Left renal pelvis (tissue), 4 donors: ENCODE measurements at places on chromosomes 1 and 21. TPM values are rescaled to one million over a fixed set of nuclear protein-coding genes. Genes with fewer than 3 reads are reported as not detected.

The TNFRSF4 gene
- 2.0 TPM for polyA plus RNA-seq

The OR2T29 gene
- not detected for polyA plus RNA-seq

The GBP3 gene
- 17.6 TPM for polyA plus RNA-seq

The SPATA6 gene
- 16.9 TPM for polyA plus RNA-seq

The RGS13 gene
- not detected for polyA plus RNA-seq

- DNase-seq, result no peak
Observed at GRCh38 chr21:16644685-16645084, 868.2 kb upstream of the CXADR start.

DNA sequence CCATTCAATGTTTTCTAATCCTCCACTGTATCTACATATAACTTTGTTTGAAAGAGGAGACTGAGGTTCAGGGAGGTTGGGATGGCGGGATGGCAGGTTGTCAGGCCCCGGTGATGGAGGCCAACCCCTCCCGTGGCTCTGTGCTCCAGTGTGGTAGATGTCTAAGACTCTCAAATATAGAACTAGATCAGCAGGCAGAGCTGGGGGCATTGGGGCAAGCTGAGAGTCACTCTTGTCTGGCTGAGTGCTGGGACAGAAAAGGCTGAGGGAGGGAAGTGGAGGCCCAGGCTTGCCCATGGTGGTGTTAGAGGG lies 1.7 kb downstream of the IL6R start:
- DNase-seq, result no peak

DNA sequence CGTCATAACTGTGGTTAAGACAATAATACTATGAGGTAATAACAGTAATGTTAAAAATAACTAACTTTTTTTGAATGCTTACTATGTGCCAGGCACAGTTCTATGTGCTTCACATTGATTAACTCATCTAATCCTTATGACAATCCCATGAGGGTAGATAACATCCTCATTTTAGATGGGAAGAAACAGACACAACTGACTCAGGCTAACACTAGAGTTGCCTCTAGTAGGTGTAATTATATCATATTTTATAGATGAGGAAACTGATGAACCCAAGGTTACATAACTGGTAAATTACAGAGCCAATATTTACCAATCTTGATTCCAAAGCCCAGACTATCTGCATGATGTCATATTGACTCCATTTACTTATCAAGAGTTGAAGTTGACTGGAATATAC lies 23.5 kb downstream of the SERPINC1 start:
- DNase-seq, result no peak

- no peak for DNase-seq
Observed at GRCh38 chr1:94999456-95000131, 72.7 kb upstream of the CNN3 start.

- no peak for DNase-seq
Observed at GRCh38 chr1:164771619-164772361, 212.8 kb downstream of the PBX1 start.

- no peak for DNase-seq
Observed at GRCh38 chr1:182766050-182766449, 23.5 kb upstream of the NPL start.

DNA sequence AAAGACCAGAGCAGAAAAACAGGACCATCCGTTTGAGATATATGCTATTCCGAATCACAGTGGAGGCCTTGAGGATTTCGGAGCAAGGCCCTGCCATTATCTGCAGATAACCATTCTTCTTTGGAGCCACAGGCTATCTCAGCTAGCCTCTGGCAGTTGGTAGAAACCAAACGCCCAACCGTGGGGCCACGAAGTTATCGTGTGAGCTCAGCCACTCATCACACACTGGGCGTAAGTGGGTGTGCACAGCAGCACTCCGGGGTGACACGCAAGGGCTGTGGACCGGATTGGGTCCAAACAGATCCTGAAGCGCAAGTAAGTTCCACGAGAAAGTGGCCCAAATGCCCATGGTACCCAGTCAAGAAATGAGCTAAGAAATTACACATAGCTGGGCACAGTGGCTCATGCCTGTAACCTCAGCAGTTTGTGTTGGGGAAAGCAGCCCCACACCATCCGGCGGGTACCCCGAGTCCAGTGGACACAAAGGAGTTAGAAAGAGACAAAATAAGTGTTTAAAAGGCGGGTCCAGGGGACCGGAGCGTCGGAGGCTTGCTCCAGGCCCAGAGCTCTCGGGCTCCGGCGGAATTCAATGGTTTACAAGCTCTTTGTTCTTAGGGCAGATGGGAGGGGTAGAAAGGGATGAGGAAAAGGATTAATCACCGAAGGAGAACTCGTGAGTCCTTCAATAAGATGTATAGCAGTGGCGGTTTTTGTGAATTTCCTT lies 130.6 kb downstream of the LIPI start:
- no peak for DNase-seq

- DNase-seq, result no peak
Observed at GRCh38 chr1:156371553-156372264, 2.7 kb downstream of the RHBG start.

- no peak for DNase-seq
Observed at GRCh38 chr1:43774359-43774758, 67.0 kb downstream of the ST3GAL3 start.

GRCh38 chr1:110872366-110872744 lies 593 bp upstream of the CD53 start:
- no peak for DNase-seq

DNA sequence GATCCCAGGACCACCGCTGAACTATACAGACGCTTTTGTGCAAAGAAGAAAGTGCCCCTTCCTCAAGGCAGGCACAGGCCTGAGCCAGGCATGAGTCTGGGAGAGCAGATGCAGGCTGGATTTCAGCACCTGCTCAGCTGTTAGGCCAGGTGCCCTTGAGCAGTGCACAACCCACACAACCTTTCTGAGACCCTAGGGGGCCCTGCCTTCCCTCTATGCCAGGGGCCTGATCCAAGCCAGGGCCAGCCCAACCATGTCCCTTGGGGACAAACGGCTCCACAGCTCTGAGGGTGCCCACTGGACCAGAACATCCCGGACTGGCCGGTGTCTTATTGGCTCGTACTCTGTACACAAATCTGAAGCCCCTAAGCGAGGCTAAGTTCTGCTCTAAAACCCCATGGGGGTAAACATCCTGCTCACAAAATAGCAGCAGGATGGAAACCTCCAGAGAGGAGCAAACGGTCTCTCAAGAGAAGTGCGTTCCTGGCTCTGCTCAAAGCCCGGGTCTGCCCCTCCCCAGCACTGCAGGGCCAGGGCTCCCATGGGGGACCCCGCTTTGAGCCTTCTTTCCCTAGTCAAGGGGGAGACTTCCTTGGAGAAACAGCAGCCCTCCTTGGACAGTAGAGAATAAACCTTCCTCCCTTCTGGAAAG lies 275.1 kb downstream of the NPHP4 start:
- no peak for DNase-seq
